Cerebellar cortex (tissue), 1 donor: ENCODE measurements at places on chromosomes 7 and 10.

GRCh38 chr7:103445228-103446048 is 569 bp downstream of the SLC26A5 start:
- DNase-seq: peak; percentile 35

DNA sequence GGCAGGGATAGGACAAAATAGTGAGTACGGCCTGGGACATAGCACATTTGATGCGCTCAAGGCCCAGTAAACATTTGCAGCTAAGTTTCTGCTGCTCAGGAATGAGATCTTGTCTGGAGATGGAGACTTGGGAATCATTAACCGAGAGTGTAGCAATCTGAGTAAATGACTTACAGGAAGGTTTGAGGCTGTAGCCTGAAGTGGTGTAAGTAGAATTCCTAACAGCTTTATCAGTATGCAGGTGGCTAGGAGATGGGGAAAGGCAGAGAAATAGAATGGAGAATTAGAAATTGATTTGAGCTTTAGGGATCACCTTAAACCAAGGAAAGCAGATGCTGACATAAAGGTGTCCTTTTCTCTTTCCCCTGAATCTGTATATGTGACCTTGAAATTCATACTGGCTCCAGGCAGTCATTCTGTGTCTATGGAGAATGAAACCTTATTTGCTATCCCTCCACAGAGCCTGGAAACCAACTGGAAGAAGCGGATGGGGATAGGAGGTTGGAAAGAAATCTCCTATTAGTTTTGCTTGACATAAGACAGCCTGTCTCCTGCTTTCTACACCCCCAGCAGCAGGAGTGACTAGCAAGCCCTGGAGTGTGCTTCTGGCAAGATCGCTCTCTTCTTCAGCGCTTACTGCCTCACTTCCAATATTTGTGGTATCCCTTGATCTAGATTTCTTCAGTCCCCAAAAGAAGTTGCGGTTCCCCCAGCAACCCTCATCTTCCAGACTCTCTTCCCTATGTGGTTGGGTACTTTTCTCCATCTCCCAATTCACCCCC is 6.4 kb upstream of the PON2 start:
- no peak for DNase-seq

DNA sequence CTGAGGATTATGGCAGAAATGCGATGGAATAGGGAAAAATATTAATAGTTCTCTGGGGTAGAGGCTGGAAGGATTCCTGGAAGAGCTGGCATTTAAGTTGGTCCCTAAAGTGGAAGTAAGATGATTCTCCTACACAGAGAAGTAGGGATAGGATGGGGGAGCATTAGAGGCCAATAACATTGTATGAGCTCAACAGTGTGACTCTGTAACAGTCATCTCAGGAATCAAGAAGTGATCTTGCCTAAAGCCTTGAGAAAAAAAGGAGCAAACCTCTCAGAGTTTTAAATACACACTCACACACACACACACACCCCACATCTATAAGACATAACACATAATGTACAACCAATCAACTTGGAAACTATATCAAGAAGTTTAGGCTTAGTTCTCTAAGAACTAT is 117.7 kb upstream of the CDK1 start:
- no peak for DNase-seq

DNA sequence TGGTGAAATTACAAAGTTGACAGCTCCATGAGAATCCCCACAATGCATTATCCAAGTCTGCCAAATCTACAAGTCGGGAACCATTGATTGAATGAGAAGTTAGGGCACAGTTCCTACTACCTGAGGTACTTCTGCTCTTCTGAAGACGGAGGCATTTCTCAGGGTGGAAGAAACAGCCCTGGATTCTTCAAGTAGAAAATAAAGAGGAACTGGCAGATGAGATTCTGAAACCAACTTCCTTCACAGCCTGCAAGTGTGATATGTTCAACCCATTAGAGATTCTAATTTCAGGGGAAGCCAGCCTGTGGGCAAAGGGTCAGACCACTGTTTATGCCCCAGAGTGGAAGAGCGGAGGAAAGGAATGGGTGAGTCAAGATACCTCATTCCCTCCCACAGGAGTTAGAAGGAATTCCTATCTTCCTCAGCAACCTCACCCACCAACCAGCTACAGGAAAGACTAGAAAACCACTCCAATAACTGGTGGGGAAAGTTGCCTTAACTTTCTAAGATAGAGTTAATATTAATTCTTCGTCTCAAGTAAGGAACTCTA is 50.5 kb upstream of the BMPER start:
- DNase-seq: no peak

GRCh38 chr10:6383096-6383812 is 180.5 kb downstream of the PFKFB3 start:
- DNase-seq: peak; percentile 56

DNA sequence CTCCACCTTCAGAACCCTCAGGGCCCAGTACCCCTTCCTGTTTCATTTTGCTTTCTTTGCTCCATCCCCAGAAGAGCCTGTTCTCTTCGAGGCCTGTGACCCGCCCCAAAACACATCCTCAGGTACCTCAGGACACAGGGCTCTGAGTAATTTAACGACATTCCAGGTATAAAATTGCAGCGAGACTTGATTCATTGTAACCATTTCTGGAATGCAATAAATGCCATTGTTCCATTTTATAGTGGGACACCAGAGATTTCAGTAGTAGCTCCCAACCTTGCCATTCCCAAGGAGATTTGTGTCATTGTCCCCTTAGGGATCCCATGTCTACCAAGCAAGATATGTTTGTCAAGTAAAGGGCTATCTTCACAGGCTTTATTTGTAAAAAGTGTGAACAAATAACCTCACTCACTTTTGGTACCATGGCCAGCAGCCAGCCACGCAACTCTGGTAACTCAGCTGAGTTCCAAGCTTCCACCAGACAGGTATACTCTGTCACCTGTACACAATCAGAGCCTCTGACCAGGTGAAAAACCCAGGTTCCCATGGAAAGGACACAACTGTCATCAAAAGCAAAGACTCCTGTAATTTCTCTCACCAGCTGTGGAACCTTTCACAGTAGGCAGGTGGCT is 441.3 kb downstream of the PLXNA4 start:
- no peak for DNase-seq

DNA sequence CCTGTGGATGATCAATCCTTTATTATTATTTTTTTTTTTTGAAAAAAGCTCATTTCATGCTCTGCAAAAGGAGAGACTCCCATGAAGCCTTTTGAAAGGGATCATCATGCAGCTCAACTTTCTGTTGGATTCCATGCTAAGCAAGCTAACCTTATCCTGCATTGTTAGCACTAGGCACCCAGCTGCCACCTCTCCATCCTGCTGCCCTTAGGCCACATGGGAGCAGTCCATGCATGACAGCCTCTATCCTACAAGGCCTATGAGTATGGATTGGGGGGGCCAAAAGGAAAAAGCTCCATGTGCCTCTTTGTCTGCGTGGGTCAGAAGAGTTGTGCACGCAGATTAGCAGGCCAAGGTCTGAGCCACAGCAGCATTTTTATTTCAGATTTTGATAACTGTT is 19.2 kb downstream of the SMNDC1 start:
- DNase-seq: no peak

DNA sequence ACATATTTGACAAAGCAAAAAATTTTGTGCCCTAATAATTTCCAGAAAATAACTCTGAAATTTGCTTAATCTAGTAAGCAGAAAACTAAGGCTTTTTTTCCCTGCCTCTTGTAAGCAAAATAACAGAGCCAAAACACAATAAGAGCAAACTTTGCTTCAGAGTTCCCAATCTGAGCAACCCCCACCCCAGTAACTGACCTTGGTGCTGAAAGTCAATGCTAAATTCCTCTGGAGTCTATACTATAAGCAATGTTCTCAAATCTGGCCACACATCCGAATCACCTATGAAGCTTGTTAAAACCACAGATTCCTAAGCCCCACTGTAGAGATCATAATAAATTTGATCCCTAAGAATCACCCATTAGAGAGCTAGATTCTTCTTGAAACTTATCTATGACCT is 150.5 kb downstream of the ELAPOR2 start:
- no peak for DNase-seq

DNA sequence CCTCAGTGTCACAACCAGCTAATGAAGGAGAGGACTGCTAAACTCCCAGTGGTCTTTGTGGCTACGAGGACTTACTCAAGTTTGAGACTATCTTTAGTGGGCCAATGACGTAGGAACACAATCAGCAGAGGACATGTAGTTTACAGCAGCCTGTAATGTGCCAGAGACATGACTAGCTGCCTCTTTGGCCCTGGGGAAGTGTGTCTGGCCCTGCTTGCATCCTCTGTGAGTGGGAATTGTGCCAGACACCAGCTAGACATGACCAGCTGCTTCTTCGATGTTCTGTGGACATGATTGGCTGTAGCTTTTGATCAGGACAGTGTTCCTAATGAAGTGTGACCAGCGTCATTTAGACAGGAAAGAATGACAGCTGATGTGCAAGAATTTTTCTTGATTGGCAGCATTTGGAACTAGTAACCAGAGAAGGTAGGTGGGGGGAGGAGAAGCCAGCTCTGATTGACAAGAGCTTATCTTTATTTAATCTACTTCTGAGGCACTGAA is 141.7 kb downstream of the AUTS2 start:
- DNase-seq: peak; percentile 54

DNA sequence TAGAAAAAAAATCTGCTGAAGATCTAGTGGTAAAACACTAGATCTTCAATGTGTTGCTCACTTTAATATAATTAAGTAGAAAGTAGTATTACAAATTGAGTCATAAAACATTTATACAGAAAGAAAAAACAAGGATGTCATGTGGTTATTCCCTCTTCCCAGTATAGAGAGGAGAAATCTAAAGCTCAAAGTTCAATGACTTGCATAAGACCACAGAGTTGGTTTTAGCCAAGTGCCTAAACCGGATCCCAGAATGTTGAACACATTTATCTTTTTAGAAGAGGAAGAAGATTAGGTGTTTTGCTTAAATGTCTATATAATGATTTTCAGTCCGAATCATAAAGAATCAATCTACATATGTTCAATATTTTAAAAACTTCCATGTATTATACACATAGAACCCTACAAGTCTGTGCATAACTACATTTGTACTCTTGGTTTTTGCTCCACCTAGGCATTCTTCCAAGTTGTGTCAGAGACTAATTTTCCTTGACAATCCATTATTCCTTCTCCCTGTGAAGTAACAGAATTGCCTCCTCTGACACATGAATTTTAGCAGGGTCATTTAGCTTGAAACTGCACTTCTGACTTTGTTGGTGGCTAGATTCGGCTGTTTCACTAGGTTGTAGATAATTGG is 389.2 kb downstream of the MAGI2 start:
- DNase-seq: peak; percentile 26
